Hematopoietic multipotent progenitor cell treated with erythropoietin and hydrocortisone succinate and interleukin-3 and kit ligand, for 8 days (in vitro differentiated cells): ENCODE measurements at places on chromosomes 13 and 19.

DNA sequence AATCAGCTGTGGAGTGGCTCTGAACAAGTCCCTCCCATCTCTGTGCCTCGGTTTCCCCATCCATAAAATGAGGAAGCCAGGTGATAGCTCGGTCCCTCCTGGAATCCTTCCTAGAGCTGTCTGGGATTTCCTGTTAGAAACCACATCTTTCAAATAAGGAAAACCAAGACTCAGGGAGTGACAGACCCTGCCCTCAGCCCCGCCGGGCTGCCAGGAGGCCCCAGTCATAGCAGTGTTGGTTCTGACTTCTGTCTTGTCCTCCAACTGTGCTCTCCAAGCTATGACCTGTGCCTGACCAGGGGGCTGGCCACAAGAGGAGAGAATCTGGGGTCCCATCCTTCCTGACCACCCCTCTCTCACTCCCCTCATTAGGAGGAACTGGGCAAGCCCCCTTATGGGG is 1.1 kb upstream of the SHD start:
- no peak for DNase-seq

DNA sequence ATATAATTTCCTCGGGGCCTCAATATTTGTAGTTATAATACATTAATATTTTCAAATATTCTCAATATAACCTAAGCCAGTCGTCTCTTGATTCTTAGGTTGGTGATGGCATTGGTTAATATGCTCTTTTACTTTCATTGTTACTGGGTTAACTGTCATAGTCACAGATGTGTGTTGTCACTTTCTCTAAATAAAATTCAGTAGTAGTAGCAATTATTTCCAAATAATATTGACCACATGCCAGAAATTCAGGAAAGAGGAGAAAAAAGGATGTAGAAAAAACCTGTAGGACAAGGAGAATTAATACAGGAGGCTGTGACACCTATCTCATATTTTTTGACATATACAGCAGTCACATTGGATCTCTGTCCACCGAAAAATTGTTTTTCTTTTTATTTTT is 322.7 kb upstream of the SLITRK6 start:
- no peak for DNase-seq

- DNase-seq: peak; percentile 22
Observed at GRCh38 chr13:99278200-99278599, 20.0 kb upstream of the GPR18 start.

DNA sequence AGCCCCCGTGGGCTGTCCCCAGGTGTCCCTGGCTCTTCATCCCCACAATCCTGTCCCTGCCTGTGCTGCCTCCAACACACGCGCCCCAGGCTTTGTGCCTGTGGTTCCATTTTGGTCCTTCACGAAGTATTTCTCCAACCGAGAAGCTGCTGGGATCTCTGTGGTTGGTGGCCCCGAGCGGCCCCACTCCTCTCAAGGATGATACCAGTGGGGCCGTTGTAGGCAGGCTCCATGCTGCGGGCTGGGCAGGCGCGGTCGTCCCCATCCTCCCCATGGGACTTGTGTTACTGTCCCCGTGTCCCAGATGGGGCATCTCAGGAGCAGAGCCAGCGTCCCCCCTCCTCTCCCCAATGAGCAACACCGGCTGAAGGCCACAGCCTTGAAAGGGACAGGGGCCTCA is 3.7 kb upstream of the ZNF554 start:
- no peak for DNase-seq

GRCh38 chr19:418761-419671 is 10.1 kb upstream of the C2CD4C start:
- DNase-seq: no peak

DNA sequence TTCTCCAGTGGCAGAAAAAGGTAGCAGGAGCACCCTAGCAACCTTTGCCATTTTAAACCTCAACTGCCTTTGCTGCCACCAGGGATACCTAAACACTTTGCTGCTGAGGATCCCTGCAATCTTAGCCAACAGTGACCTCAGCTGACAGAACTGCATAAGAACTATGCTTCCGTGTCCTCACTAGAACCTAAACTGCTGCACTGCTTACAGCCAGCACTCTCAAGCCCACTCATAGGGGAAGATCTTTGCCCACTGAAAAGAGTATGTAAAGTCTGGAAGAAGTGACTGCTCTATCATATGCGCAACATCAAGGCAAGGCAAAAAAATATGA is 270.0 kb upstream of the PCDH20 start:
- DNase-seq: no peak

GRCh38 chr19:21586311-21587116 is 81.1 kb downstream of the ZNF429 start:
- DNase-seq: peak; percentile 64

DNA sequence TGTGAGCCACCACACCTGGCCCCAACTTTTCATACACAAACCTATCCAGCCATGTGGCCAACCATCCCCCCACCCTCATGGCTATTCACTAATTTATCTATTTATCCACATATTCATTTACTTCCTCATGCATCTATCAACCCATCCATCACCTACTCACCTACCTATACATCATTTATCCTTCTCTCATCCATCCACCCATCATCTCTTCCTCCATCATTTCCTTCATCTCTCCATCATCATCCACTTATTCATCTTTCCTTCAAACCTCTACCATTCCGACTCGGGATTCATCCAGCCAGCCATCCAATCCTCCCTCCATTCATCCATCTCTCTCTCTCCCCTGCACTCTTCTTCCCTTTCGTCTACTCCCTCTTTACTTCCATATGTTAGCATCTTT is 54.6 kb downstream of the RYR1 start:
- no peak for DNase-seq

GRCh38 chr19:56309511-56310185 is 5.0 kb downstream of the ZSCAN5A start:
- DNase-seq: peak; percentile 76

- peak; percentile 51 for DNase-seq
Observed at GRCh38 chr19:56838024-56838908, 2.3 kb downstream of the PEG3 start.

GRCh38 chr19:17436094-17436873 is 12.2 kb downstream of the TMEM221 start:
- DNase-seq: no peak

DNA sequence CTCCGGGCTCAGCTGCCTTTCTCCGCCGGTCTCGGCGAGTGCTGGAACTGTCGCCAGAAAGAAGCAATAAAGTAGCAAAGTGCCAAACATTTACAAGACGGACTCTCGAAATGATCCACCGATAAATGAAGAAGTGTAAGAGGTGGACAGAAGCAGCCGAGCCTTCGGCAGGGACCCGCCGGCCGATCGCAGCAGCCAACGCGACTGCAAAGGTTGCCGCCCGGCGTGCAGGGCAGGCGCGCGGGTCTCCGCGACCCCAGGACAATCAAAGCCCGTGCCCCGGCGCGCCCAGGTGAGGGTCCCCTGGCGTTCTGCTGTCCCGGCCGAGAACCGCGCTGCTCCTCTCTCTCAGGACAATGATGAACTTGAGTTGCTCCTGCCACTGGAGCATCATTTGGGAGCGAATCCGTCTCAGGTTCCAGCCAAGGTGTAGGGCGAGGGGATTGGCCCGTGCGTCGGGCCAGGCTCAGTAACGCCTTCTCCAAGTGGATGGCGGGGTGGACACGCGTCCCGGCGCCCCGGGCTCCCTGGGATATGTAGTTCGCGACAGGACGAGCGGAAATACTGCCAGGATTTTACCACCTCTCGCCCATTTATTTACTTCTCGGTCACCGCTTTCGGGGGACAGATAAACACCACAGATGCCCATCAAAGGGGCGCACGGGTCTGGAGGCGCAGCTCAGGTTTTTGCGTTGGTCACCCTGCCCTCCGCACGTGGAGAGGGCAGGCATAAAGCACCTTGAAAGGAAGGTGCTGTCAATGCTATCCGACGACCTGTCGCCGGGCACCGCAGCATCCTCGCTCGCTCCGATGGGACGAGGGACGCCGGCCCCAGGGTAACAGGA is at the start of the genes BIVM and POGLUT2:
Gene BIVM, plus strand, starts transcription at position 539 of the 845 bp plus-strand sequence. CDS start 8,149 bp downstream, outside the sequence.
Gene POGLUT2, minus strand, starts transcription at position 396 of the 845 bp plus-strand sequence. Its CDS starts 306 bp downstream, at position 90.
- peak; percentile 92 for DNase-seq

GRCh38 chr19:3556978-3557460 is 367 bp downstream of the MFSD12 start:
- DNase-seq: no peak

DNA sequence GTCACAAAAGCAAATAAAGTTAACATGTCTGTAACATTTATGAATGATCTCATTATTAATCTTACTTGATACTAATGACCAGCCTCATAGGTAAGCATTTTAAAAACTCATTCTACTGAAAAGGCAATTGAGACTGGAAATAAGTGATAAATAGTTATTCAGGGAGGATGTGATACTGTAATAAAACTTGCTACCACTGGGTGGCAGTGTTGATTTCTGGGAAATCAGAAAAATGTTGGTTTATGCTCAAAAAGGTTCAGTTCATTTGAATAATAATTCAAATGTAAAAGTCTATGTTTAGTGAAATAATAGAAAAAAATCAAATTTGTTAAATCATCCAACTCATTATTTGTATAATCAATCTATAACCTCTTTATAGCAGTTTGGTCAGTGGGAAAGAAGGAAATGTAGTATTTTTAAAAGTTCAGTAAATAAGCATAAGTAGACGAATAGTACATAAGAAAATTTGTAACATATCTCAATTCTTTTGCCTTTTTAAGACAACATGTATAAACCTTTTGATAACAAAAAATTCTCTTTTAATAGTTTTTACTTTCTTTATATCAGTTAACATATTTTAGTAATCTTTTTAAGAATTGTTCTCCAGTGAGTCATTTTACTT is 9.6 kb downstream of the ABHD13 start:
- peak; percentile 68 for DNase-seq

DNA sequence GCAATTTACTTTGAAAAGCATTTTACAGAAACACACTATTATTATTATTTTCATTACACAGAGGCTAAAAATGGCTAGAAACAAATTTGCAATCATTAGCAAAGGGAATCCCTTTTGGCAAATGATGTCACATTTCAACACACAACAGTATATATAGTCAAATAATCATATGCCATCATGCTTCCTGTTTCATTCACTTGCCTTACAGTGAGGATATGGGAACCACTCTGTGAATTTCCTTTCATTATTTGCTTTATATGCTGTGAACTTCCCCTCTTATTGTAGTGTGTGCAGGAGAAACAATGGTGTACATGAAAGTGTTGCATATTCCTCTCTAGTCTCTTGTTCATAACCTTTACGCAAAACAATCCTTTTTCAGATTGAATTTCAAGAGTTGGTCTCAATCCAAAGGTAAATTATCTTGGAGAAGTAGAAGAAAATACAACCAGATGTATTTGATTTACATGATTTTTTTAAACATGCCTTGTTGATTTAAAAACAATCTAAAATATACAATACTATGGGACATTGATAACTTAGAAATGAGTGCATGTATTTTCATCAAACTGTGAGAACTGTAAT is 657.3 kb downstream of the EFNB2 start:
- DNase-seq: no peak

GRCh38 chr13:57740719-57741118 is 109.2 kb downstream of the PCDH17 start:
- DNase-seq: no peak

DNA sequence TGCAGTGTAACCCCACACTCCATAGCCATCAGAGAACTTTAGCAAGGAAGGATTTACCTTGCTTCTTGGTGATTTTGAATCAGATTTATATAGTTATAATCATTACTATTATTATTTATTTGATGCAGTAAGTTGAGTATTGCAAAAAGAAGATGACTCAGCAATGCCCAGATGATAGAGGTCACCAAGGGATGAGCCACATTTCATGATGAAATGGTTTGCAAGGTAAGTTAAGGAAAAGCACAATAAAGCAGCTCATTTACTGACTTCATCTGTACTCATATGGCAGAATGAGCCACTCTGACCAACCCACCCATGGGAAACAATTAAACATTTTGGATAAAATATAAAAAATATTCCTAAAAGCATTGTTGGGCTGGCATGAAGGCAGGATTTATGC is 59.1 kb downstream of the AKAP11 start:
- no peak for DNase-seq

- DNase-seq: no peak
Observed at GRCh38 chr19:41912899-41913537, 15.2 kb downstream of the ERFL start.

DNA sequence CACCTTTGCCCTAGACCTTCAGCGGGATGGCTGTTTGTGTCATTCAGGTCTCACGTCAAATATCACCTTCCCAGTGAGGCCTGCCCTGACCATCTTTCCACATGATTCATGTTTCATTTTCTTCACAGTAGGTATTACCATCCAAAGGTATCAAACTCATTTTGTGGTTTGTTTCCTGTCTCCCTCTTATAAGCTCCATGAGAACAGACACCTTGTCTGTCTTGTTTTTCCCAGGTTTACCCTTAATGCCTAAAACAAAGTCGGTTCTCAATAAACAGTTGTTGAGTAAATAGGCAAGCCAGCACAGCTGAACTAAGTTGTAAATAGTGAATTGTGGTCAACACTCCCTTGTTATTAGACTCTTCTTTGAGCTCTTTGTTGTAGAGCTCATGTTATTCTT is 122.6 kb upstream of the GJB6 start:
- no peak for DNase-seq

GRCh38 chr19:56504581-56504980 is 3.1 kb upstream of the ZNF471 start:
- DNase-seq: no peak

DNA sequence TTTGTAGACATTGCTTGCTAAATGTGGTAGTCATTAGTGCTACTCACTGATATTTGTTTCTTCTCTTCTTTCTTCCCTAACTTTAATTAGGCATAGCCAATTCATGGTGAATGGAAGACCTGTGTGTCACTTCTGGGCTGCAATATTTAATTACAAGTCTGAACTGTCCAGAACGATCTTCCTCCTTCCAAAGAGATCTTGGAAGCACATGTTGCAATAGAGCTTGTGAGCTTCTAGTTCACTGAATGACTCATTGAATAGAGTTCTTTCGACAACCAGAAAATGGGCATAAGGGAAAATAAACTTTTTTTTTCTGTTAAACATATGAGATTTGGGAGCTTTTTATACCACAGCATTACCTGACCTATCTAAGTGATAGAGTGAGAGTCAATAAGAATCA is 1264.6 kb downstream of the PCDH9 start:
- no peak for DNase-seq

DNA sequence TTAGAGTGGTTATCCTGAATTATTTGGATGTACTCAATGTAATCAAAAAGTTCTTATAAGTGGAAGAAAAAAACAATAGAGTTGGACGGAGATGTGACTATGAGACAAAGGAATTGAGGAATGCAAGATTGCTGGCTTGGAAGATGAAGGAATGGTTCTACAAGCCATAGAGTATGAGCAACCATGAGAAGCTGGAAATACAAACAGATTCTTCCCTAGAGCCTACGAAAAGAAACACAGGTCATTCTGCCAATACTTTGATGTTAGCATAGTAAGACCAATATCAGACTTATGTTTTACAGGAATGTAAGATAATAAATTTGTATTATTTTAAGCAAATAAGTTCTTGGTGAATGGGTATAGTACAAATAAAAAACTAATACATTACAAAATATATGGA is 249.2 kb downstream of the DIAPH3 start:
- no peak for DNase-seq

GRCh38 chr19:2806736-2807378 is 12.8 kb upstream of the ZNF554 start:
- DNase-seq: no peak
